Stimulated activated CD8-positive, alpha-beta memory T cell treated with anti-CD3 and anti-CD28 coated beads, Interleukin-15, amount 100 ng/mL, for 48 hours (primary cell): ENCODE measurements at places on chromosomes 13 and 19.

DNA sequence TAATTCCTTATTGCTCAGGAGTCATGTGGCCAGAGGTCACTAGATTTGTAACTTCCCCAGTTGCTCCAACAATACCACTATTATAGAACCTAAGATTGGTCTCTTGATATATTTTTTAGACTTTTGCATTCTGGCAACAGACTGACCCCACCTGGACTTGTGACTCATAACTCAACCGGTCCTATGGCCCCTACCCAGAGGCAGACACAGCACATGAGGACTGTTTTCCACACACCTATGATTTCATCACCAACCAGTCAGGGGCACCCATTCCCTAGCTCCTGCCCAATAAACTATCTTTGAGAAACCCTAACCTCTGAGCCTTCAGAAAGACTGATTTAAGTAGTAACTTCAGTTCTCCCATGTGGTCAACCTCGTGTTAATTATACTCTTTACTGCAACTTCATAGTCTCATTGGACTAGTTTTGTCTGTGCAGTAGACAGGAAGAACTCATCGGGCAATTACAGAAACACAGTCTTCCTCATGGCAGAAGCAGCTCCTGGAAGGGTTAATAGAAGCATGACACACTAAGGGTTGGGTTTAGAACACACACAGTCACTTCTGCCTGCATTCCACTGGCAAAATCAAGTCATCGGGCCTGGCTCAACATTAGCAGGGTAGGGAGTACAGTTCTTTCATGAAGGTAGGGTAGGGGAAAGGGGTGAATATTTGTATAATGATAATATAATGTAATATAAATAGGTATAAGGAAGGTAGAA lies 251.8 kb downstream of the UQCRFS1 start:
- no peak for DNase-seq

- no peak for DNase-seq
Observed at GRCh38 chr13:97302611-97303010, 80.5 kb downstream of the MBNL2 start.

DNA sequence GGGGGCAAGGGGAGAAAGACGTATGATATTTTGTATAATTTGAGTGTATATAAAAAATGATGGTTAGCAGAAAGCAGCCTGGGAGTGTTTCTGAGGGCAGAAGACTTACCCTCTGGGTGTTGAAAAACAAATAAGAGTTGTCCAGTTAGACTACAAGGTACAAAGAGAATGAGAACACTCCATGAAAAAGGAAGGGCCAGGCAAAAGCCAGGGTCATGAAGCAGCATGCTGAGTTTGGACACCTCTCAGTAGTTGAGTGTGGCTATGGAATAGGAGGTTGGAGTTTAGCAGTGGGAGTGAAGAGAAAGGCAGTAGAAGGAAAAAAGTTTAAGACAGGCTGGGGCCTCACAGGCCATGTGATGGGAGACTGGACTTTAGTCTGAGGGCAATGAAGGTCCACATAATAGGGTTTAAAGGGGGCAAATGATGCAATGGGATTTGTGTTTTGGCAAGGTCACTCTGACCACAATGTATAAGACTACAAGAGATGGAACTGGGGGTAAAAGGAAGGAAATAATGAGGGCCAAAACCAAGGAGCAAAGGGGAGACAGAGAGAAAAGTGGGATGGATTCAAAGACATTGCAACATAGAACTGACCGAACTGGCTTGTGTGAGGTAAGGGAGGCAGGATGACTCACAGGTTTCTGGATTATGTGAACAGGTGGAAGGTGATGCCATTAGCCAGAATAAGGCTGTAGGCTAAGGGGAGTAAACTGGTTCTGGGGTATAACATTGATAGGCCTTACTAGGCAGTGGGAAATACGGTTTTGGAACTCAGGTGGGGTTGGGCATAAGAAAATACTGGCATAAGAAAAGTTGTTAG lies 76.6 kb downstream of the SERP2 start:
- no peak for DNase-seq

- DNase-seq = no peak
Observed at GRCh38 chr19:7223429-7223828, 70.8 kb downstream of the INSR start.

DNA sequence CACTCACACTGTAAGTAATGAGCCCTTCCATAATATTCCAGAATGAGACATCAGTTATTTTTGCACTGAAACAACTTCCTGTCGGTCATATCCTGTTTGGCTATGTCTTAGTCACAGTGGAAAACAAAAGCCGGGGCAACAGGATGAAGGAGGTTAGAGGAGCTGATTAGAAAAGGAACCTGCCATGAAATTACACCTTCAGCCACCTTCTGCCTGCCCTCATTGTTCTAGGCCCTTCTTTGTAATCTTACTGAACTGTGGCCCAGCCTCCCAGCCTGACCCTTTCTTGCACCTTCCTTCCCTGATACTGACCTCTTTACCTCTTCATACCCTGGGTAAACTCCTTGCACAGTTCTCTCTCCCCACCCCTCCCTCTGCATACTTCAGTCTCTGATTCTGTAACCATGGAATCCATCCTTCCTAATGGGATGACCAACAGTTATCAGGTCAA lies 67.3 kb downstream of the DOCK9 start:
- DNase-seq = no peak

GRCh38 chr19:3975144-3975543 lies 4.2 kb upstream of the DAPK3 start:
- no peak for DNase-seq

DNA sequence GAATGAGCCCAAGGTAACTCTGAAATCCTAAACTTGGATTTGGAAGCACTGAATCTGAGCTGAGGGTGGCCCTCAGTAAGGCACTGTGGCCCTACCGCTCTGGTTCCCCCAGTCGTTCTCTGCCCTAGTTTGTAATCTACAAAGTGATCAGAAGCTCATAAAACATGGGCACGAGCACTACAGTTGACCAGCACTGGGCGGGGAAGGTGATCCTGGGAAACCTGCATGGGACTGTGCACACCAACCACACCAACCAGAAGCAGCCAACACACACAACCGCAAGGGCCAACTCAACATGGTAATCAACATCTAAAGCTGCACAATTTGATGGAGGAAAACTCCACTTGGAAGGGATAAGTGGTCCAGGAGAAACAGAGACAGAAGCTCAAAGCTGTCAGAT lies 22.9 kb downstream of the SLC7A1 start:
- no peak for DNase-seq
